Activated CD8-positive, alpha-beta memory T cell treated with anti-CD3 and anti-CD28 coated beads for 4 hours (primary cell): ENCODE measurements at places on chromosomes 1 and 21.

- no peak for DNase-seq
Measured at GRCh38 chr1:37919277-37919676, 27.6 kb downstream of the INPP5B start.

DNA sequence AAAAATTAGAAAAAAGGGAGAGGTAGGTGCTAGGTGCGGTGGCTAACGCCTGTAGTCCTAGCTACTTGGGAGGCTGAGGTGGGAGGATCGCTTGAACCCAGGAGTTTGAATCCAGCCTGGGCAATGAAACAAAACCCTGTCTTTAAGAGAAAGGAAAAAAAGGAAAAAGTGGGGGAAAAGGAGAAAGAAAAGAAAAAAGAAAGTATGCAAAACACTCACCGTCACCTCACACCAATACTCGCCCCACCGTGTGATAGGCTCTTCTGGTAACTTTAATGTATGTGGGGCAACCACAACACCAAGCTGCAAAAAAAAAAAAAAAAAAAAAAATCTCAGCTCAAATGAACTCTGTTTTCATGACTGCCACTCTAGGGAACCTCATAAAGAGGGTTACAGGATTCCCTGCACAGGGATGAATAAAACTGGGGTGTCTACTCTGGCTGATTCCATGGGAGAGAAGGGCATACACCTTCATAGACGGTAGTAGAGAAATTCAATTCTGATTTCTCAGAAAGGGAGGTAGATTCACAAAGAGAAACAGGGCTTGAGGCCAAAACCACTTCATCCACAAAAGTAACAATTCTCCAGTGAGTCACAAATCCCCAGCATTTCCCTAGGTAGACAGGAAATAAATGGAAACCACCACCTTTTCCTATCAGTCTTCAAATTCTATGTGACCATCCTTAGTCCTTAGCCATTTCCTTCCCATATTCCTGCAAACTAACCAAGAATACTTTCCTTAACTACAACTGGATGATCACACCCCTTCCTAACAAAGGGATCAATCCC, 2.5 kb downstream of the MRPL9 start:
- no peak for DNase-seq

DNA sequence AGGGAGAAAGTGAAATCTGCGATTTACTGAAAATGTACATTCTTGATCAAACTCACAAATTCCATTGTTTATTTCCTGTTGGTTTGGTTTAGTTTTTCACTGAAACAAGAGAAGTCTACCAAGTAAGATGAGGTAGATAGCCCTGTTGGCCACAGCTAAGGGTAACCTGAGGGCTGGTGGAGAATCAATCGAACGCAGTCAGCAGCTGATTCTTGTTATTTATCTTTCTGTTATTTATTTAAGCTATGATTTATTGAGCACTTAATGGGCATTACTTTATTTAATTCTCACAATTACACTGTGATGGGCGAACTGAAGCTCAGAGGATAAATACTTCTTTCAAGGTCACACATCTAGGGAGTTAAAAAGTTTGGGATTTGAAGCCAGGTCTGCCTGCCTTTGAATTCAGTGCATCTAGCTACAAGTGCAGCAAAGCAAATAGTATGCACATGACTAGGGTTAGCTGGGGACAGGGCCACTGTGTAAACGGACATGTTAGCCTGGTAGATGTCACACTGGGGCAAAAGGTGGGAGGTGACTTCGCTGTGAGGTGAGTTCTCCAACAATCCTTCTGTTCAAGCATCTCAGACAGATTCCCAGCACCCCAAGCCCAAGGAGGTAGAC, 106.5 kb upstream of the GADD45A start:
- no peak for DNase-seq

- no peak for DNase-seq
Measured at GRCh38 chr1:107414550-107414949, 273.7 kb downstream of the NTNG1 start.

DNA sequence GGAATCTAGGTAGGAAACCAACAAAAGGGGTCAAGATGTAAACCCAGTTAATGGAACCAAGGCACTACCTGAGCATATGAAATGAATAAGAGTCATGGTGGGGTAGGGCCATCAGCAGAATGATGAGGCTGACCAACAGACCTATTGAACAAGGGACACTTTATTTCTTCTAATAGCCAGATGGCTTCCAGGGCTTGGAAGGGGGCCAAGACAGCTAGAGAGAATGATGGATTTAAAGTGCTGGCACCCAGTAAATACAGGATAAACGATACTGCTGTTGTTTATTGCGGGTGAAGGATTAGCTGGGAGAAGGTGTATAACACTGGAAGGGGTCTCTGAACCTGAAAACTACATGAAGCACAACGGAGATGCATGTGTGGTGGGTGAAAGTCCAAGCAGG, 15.6 kb downstream of the DDAH1 start:
- no peak for DNase-seq

DNA sequence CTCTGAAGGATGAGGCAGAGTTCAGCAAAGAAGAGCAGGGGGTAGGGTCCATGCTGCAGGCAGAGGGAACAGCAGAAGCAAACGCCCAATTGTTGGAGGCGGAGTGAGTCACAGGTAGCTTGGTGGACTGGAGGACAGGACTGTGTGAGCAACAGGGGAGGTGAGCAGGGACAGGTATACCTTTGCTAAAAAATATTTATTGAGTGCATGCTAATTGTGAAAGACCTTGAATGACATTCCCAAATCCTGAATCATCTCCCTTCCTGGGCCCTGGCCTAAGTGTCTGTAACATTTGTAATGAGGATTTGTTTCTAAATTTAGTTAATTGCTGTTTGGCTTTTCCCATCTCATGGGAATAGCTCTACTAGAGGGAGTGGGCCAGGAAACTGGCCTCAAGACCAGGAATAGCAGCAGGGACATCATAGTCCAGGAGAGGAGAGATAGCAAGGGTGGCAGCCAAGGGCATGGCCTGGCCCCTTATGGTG, 123.7 kb downstream of the FOXD2 start:
- no peak for DNase-seq

DNA sequence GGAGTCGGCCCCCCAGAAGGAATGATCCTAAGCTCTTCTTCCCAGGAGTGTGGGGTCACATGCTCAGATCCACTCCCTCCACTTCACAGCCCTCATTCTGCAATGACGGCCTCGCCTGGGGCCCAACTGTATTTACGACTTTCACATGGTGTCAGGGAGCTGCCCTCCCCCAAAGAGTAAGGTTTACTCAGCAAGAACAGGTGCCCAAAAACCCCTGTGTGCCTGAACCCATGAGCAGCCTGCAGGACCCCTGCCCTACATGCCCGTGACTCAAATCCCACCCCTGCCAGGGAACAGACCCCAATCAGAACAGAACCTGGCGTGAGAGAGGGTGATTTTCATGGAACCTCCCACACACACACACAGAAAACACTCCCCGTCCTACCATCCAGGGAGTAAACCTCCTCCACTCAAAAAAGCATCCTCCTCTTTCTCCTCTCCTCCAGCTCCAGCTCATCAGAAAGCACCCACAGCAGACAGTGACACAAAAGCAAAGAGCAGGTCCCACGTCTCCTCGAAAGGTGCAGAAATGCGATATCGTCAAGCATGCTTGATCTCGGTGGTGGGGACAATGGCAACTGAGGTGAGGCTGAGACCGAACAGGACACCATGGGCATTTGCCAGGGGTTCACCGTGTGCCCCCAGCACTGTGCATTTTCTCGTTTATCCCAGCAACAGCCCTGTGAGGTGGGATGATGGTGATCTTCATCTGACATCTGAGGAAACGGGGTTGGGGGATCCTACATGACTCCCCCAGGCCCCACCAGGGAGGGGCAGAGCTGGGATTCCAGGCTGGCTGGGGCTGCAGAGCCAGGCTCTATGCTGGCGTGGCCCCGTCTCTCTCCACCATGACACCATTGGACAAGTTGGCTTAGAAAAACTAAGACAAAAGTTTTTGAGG, 397.9 kb downstream of the NPHP4 start:
- no peak for DNase-seq

DNA sequence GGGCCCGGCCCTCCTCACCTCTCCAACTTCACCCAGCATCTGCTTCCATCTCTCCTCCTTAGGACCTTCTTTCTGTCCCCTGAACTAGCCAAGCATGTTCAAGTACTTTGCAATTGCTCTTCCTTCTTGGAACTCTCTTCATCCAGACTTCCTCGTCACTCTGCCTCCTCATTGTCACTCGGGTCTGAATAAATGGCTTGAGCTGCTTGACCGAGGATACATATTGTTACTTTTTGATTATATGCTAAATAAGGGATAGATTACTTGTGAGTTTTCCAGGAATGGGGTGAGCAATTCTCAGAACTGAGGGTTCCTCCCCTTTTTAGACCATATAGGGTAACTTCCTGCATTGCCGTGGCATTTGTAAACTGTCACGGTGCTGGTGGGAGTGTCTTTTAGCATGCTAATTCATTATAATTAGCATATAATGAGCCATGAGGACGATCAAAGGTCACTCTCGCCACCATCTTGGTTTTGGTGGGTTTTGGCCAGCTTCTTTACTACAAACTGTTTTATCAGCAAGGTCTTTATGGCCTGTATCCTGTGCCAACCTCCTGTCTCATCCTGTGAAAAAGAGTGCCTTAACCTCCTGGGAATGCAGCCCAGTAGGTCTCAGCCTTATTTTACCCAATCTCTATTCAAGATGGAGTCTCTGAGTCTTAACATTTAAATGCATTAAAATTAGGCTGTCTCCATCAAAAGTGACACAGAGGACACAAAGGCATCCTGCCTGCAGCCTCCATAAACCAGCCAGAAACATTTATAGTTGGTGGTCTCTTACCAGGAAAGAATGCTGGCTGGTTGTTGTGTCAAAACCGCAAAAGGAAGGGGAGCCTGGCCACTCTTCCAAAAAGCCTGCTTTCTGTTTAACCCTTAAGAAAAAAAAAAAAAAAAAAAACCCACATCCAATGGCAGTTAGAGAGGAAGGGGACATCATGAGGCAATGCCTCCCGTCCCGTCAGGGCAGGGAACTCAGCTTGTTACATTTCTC, 179.3 kb downstream of the KAZN start:
- no peak for DNase-seq

GRCh38 chr1:183585038-183585437, 5.2 kb downstream of the NCF2 start:
- no peak for DNase-seq

DNA sequence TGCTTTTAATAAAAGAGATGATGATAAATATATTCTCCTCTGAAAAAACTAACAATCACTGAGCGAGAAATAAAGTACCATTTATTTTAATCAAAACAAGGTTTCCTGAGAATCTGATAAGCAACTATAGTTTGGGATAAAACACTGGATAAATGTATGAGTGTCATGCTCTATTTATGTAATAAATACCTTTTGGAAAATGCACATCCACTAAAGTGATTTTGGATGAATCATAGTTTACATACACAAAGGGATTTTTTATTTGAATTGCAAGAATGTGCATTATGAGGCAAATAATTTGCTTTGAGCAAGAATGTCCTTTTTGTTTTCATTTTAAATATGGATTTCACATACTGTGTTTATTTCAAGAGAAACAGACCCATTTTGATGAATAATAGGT, 1483.5 kb downstream of the MRPL39 start:
- no peak for DNase-seq

DNA sequence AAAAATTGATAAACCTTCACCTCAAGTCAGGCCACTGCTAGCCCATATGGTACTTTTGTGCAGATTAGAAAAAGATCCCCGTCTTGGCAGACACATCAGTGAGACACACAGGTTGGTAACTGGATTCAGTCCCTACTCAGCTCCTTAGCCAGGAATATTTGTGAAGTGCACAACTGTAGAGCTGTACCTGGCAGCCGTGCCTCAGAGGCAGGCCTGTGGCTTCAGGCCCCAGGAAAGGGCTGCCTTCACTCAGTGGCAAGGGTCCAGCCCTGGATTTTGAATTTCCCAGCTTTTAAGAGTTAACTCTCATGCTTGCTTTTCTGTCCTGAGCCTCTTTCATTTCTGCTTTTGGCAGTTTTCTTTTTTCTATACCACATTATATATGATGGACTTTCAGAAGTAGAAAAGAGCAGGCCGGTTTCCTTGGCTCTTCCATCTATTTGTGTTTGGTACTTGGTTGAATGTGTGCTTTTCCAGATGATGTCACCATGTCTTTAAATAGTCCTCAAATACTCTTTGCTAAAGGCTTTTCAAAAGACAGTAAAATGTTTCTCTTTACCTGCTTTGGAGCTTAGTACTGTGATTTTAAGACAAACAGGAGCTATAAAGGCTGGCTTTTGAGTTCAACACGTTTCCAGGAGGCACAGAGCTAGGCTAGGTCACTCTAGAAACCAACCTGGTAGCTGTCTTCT, 186.6 kb downstream of the AK5 start:
- DNase-seq: no peak

DNA sequence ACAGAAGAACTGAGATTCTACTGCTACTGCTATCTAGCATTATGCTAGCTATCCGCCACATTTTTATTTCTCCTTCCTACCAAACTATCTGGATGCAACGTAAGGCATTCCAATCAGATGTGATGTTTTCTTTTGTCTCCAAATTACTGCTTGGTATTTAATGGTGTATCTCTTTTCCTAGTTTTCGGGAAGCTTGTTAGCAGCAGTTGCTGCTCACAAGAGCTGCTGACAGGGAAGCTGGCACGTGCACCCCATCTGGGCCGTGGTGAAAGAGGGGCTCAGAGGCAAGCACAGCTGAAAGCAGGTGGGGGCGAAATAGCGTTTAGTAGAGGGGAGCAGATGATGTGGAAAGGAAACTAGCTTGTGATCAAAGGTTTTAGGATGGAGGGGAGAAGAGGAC, 57.3 kb downstream of the JAK1 start:
- no peak for DNase-seq

GRCh38 chr1:169193191-169193850, 86.8 kb downstream of the ATP1B1 start:
- no peak for DNase-seq

DNA sequence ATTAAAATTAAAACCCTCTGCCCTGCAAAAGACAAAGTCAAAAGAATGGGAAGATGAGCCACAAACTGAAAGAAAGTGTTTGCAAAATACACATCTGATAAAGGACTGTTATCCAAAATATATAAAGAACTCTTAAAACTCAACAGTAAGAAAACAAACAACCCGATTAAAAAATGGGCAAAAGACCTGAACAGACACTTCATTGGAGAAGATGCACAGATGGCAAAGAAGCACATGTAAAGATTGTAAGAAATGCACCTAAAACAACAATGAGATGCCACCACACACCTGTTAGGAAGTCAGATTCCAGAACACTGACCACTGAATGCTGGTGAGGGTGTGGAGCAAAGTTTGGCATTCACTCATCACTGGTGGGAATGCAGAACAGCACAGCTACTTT, 24.6 kb upstream of the POFUT2 start:
- DNase-seq: no peak

GRCh38 chr1:70092526-70092925, 112.9 kb downstream of the LRRC40 start:
- DNase-seq: no peak

- DNase-seq: no peak
Measured at GRCh38 chr1:188949701-188950100, 1528.0 kb downstream of the BRINP3 start.

DNA sequence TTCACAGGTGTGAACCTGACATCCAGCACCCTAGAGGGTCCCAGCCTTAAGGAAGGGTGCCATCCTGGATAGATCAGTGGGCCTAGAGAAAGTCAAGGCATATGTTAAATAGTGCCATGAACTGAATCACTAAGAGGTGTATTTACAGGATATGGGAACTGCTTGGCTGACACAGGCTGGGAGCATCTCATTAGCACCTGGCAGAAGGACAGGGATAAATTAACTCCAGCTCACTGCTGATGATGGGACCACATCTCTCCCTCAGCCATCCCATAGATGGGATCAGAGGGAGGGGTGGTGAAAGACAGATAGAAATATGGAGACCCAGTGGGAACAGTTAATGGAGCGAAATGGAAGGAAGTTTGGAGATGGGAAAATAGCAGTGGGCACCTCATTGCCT, 122.0 kb downstream of the IGSF21 start:
- no peak for DNase-seq

- DNase-seq: no peak
Measured at GRCh38 chr1:118077331-118078045, 107.5 kb downstream of the SPAG17 start.
